AG10803 (cell line): ENCODE measurements at places on chromosomes 4 and X.

DNA sequence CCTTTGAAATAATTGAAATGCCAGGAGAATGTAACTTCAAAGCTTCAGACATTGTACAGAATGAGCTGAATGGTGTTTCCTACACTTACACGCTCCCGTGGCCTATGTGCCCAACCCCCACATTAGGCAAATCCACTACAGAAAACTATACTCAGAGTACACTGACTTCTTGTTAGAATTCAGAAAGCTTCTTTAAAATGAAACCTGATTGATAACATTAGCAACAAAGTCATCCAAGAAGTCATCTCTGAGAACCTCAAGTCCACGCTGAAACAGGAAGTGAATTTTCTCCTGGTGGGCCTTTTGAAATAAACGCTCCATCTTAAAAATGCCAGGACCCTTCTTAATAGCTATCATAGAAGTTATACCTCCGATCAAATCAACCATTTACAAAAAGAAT, 136.3 kb downstream of the TSPAN5 start:
- no peak for DNase-seq

DNA sequence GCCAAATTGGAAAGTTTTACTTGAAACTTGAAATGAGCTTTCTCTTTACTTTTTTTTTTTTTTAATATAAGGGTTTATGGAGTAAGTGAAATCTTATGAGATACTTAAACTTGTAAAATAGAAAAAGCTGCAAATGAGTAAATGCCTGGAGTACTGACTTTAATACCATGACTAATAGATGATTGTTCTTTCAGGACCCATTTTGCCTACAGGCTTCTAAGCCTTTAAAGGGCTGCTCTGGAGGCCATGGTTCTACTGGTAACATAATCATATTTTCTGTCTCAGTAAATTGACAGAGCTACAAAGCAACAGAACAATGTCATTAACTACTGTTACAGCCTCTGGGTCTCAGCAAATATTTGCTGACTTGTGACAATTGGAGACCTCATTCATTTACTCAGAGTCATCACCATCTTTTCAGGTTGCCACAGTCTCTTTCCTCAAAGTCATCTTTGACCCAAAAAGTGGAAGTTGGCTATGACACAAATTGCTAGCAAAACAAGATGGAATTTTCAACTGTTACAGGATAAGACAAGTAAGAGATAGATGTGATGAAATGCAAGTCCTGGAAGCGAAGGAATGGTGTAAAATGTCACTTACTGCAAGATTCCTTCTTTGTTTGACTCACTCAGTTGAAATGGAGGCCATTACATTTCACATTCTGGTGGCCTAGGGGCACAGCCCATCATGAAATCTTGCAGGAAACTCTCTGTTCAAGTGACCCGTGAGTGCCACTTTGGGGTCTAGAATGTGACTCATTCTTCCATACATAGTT, 132.7 kb downstream of the BTC start:
- peak; percentile 32 for DNase-seq

DNA sequence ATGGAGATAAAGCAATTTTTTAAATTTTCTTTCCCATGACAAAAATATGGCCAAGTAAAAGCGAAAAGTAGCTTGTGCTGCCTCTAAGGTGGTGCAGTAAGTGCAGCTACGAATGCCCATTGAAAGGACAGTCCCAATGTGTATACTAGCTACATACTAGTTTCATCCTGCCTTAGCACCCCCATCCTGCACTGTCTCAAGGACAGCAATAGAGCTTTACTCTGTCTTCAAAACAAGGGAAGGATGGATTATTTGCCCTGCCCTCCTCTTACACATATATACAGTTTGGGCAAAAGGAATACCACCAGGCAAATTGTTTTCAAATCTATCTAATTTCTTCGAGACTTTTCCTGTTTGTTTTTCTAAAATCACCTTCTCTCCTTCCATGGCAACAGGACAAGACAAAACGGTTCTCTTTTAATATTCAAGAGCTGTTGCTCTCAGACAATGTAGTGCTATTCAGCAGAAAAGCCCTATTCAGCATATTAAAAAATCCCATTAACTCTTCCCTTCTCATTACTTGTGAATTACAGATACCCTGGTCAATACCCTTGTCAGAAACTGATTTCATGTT, 75.1 kb upstream of the SLC7A11 start:
- DNase-seq: no peak

GRCh38 chr4:182778222-182778982, 138.8 kb downstream of the DCTD start:
- no peak for DNase-seq

DNA sequence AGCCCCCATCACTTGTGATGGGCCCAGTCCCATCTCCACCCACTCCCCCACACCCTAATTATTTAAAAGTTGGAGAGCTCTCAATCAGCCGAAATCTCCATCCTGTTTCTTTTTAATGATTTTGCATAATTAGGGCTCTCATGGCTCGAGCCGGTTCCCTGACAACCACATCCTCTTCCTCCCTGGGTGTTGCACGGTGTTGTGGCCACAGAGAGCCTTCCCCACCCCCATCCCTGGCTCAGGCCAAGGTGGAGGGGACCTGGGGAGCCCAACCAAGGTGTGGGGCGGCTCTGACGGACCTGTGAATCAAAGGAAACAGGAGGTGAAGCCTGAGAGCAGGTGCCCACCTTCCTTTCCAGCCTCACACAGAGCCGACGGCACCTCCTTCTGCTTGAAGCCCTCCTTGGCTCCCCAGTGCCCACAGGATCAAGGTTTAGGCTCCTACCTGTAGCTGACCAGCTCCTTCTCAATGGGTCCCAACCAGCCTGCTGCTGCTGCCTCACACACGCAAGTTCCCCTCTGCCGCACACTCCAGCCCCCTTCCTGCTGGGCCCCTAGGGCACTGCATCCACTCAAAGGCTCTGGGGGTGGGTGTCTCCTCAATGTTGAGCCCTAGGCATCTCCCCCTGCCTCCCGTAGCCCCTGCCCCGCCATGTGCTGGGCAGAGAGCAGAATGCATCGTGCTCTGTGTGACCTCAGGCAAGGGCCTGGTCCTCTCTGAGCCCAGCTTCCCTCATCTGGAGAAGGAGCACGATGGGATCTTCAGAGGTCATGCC, 68.7 kb downstream of the WFS1 start:
- no peak for DNase-seq
